ENCODE measurements at places on chromosomes 16 and 17. TPM values are rescaled to one million over a fixed set of nuclear protein-coding genes. Genes with fewer than 3 reads are reported as not detected.

- DNase-seq, result no peak
Observed at GRCh38 chr17:73562896-73563295, 81.3 kb downstream of the SDK2 start.

Gene CAVIN1
- total RNA-seq, result 1,235 TPM

DNA sequence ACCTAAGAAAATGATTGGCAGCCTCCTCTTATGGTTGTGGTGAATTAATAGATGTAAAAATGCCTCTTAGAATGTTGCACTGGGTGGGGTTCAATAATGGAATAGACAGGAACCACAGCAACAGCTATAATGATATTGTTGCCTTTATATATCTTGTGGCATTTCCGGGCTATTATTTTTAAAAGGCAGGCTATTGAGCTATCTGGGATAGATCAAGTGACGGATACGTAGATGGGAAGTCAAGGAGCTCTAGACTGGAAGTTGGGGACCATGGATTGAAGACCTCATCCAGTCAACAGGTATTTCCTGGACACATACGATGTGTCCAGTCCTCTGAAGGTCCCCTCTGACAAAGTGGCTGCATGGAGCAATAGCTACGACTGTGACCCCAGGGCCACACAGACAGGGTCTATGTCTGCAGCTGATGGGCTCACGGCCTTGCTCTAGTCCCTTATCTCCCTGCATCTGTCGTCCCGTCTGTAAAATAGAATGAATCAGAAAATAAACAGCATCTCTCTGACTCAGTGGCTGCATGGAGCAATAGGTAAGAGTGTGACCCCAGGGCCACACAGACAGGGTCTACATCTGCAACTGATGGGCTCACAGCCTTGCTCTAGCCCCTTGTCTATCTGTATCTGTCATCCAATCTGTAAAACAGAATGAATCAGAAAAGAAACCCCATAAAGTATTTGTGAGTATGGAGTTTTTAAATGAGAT is 117.7 kb upstream of the FOXF1 start:
- DNase-seq, result peak; percentile 69

- DNase-seq, result no peak
Observed at GRCh38 chr16:12026741-12027490, 50.4 kb downstream of the SNX29 start.

Gene KRTAP17-1
- total RNA-seq, result not detected

DNA sequence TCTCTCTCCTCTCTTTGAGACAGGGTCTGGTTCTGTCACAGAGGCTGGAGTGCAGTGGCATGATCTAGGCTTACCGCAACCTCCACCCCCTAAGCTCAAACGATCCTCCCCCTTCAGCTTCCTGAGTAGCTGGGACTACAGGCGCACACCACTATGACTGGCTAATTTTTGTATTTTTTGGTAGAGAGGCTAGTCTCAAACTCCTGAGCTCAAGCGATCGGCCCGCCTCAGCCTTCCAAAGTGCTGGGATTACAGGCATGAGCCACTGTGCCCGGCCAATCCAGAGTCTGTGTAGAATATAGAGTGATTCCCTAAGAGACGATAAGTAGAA is 65.8 kb upstream of the RPH3AL start:
- no peak for DNase-seq

Gene PTGES3L
- 1.4 TPM for total RNA-seq

DNA sequence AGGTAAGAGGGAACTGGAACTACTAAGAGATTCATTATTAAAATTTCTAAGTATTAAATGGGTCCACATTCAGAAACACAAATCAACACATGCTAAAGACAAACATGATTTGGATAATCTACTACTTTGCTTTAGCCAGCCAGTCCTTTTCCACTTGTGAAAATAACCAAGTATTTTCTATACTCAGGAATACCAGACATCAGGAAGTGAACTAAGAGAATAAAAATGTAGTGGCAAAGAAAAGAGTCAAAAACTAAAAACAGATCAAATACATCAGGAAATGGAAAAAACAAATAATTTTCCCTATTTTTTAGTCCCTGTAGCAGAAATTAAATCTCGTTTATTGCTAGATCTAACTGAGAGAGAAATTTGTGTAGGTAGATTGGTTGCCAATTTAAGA is 78.0 kb downstream of the MYO1D start:
- no peak for DNase-seq

Gene FA2H
- total RNA-seq, result not detected

GRCh38 chr17:56913353-56913866 is 439 bp downstream of the TRIM25 start:
- no peak for DNase-seq

- DNase-seq, result no peak
Observed at GRCh38 chr16:55968221-55968620, 93.0 kb upstream of the CES5A start.

- DNase-seq, result no peak
Observed at GRCh38 chr17:75897160-75898019, 639 bp upstream of the TRIM65 start.

Gene VPS35L
- total RNA-seq, result 74.2 TPM

DNA sequence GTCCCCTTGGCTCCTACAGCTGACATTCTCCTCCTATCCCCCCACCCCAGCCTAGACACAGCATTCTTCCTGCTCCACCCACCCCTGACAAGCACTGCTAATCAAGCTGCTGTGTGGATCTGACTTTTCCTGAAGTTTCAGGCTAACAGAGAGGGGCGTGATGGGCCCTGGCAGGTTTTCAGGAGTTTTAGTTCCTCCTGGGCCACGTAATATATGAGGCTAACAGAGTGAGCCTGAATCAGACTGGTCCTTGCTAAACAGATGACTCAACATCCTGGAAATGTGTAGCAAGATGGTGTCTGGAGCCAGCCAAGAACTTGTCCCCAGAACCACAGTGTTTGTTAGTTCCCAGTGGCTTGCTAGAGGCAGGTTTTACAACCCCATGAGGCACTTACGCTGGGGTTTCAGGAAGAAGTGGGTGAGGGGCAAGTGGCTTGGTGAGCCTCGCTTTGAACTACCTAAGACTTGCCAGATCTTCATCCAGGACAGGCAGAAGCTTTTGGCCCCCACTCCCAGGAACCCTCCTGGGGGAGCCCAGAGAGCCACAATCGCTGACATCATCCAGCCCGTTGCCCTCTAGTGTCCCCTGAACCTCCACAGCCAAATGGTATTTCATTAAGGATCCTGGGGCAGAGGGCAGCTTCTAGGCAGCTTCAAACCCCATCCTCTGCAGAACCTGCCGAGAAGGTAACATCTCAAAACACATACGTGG is 15.9 kb downstream of the TMEM92 start:
- DNase-seq, result peak; percentile 97

DNA sequence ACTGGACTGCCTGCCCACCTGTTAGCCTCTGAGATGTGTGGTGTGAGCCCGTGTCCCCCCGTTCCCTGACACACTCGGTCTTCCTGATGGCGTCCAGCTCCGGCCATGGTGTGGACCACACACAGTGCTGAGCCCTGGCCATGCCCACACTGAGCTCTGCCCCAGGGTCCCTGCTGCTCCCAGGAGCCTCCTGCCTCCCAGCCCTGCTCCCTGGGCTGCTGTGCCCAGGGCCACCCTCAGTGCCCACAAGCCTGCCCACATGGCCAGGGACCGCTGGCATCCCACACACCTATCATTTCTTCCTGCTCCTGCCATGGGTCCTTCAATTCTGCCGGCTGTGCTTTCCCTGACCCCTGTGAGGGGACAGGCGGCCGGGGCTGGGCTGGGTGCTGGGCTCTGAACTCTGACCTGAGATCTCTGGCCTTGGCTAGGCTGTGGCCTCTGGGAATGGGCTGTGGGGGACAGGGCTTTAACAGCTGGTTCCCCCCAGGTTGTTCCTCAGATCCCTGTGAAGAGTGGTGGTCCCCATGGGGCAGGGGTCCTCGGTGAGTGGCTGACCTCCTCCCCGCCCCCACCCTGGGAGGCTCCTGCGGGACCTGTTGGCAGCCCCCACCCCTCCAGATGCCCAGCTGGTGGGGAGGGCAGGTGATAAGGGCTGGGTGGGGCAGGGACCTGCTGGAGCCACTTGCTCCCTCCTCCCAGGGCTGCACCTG is 4.0 kb downstream of the CEMP1 start:
- DNase-seq, result no peak

Gene ASIC2
- total RNA-seq, result not detected

DNA sequence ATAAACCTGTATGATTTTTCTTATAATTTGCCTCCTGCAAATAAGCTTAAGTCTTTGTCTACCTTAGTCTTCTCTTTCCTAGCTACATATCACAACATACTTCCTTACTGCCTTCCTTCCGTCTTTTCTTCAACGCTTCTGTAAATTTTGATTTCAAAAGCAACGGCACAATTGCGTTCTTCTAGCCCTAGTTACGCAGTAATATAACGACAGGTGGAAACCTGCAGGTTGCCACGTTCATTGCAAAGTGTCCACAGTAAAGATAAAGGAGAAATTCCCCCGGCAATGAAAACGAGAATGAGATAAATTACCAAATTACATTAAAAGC is 546 bp upstream of the PSMD7 start:
- DNase-seq, result no peak

- DNase-seq, result no peak
Observed at GRCh38 chr17:5950878-5951277, 119.3 kb upstream of the WSCD1 start.

Gene TNP2
- not detected for total RNA-seq

DNA sequence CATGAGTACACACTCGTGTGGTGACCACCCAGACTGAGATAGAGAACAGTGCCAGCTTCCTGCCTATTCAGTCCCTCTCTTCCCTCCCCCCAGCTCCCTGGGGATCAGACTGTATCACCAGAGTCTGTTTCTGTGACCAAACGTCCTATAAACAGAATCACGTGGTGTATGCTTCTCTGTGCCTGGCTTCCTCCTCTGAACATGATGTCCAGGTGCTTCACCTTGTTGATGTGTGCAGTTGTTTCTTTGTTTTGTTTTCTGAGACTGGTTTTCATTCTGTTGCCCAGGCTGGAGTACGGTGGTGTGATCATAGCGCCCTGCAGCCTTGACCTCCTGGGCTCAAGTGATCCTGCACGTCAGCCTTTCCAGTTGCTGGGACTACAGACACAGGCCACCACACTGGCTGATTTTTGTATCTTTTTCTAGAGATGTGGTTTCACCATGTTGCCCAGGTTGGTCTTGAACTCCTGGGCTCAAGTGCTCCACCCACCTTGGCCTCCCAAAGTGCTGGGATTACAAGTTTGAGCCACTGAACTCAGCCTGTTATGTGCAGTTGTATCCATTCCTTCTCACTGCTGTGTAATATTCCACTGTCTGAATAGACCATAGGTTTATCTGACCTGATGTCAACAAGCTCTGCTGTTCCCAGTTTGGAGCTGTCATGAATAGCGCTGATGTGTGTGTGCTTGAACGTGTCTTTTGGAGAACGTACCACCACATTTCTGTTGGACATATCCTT is 28.9 kb upstream of the PRM1 start:
- no peak for DNase-seq

DNA sequence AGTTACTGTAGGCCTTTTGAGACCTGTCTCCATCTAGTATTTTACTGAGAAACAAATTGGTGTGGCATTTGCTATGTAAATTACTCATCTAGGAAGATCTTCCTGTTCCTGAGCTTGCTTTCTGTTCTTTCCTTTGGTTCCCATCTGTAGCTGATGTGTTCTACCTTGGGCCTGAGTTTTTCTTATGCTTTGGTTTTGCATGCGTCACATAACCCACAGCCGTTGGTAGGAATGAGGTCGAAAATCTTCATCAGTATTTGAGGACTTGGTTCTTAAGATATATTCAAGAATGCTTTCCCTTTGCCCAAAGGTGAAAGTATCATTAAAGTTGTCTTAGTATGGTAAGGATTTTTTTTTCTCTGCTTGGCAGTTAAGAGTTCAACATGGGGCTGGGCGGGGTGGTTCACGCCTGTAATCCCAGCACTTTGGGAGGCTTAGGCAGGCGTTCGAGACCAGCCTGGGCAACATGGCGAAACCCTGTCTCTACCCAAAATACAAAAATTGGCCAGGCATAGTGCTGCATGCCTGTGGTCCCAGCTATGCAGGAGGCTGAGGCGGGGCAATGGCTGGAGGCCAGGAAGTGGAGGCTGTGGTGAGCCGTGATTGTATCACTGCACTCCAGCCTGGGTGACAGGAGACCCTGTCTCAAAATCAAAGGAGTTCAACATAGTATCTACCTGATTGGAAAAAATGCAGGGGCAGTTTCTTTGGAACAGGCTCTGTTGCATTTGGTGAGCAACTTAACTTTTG is 28.8 kb downstream of the IST1 start:
- peak; percentile 22 for DNase-seq

DNA sequence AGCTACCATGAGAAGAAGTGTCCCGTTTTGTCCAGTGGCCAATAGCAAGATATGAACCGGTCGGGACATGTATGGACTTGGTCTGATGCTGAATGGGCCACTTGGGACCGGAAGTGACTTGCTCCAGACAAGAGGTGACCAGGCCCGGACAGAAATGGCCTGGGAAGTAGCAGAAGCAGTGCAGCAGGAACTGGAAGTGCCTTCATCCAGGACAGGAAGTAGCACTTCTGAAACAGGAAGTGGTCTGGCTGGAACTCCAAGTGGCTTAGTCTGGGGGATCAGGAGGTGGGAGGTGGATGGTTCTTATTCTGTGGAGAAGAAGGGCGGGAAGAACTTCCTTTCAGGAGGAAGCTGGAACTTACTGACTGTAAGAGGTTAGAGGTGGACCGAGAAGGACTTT is 5.3 kb downstream of the EFNB3 start:
- no peak for DNase-seq

GRCh38 chr17:27456681-27457359 is 572 bp downstream of the KSR1 start:
- no peak for DNase-seq

DNA sequence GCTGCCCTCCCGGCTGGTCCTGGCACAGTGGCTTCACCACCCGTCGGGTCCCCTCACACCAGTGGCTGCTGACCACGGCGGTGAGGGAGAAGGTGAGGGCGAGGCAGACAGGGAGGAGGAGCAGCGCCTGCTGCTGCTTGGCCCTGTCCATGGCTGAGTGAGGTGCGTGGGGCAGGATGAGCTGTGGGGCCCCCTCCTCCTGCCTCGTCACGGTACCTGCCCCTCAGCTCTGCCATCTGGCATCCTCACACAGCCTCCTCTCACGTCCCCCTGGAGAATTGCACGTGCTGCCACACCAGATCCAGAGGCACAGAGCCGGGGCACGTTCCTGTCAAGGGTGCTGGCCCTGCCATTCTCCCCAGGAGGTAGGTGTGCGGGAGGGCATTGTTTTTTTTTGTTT is at the start of gene GSG1L2:
TSS of gene GSG1L2 (minus strand) at position 159 of the 400 bp plus-strand sequence. CDS start at position 151, 8 bp downstream.
- DNase-seq, result no peak

- peak; percentile 63 for DNase-seq
Observed at GRCh38 chr17:20010099-20010863, 1.1 kb downstream of the SPECC1 start.

Gene NLRC3
- not detected for total RNA-seq

DNA sequence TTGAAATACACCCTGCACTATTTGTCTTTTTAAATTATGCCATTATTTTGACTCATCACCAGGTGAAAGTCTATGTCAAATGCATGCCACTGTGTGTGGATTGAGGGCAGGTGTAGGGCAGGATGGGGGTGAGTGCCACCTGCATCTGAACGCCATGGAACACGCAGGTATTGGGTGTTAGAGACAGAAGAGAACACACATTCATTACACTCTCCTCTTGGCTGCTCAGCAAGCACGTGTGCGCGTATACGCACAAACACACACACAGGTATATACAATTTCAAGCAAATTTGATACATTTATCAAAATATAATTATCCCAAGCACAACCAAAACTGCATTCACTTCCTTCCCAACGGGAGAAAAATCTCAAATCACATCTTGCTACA is 268.9 kb downstream of the NTN1 start:
- DNase-seq, result no peak

Gene ZNF750
- total RNA-seq, result not detected
